ENCODE measurements at places on chromosomes 11 and 22.

DNA sequence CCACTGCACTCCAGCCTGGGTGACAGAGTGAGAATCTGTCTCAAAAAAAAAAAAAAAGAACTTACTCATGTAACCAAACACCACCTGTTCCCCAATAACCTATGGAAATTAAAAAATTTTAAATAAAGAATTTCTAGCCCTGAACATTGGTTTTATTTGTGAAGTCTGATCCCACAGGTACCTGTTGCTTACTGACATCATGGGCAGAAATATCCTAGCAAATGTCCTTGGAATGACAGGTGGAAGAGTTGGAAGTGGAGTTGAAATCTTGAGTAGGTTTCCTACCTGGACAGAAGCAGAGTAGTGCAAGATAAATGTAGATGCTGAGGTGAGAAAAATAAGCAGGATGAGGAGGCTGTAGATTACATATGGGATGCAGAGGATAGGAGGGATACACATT is 17.2 kb downstream of the CD3D start:
- DNase-seq: no peak

DNA sequence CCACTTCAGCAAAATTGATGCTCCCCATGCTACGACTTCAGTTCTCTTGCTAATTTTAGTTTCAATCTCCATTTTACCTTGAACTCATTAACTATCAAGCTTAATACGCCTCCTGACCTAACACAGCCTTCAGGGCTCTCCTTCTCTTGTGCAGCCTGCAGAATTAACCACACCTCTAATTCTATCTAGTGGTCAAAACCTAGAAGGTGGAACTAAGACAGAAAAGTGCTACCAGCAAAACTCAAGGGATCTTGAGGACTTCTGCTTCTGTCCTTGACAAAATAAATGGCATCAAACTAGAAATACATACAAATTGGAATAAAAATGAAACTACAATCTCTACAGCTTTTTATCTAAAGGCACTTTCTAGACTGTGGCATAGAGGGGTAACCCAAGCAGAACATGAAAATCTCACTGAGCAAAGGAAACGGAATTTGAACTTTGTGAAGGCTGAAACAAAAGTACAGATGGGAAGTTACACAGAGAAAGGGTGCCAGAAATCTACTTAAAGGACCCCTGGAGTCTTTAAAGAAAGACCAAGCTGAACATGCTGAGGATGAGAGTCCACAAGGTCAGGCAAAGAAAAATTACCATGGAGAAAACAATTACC is 10.7 kb downstream of the CWF19L2 start:
- no peak for DNase-seq

- no peak for DNase-seq
Observed at GRCh38 chr11:126990716-126991480, 9.7 kb downstream of the KIRREL3 start.

- DNase-seq: no peak
Observed at GRCh38 chr11:66600631-66601233, 7.7 kb downstream of the CCS start.

GRCh38 chr22:45478108-45478771 is 24.4 kb upstream of the FBLN1 start:
- no peak for DNase-seq

DNA sequence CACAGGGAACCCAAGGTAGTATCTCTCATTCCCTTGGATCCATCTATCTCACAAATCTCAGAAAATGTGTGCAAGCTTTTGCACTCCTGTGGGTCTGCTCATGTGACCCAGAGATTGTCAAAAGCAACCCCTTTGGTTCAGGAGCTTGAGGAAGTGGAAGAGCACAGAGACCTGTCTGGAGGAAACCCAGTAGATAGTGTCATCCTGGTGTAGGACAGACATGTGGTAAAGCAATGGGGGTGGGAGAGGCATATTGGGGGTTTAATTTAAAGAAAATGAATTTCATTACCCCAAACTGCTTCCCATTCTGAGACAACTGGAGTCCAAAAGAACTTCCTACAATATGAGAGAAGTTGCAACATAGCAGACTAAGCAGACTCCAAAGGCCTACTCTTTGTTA is 5.8 kb upstream of the MS4A14 start:
- no peak for DNase-seq

DNA sequence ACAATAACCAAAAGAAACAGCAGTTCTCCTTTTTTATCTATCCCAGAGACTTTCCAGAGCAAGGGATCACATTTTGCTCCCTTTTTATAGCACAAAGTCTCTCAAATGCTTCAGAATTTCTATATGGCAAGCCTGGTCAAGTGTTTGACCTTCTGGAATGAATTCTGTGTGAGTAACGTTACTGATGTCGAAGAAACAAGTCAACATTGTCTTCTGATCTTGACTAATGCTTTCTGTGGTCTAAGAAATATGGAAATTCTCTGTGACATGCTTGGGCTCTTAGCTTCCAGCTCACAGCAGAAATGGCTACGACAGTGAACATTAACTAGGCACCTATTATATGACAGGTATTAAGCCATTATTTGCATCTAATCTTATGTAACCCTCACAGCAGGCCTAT is 411.7 kb downstream of the CADM1 start:
- DNase-seq: no peak

DNA sequence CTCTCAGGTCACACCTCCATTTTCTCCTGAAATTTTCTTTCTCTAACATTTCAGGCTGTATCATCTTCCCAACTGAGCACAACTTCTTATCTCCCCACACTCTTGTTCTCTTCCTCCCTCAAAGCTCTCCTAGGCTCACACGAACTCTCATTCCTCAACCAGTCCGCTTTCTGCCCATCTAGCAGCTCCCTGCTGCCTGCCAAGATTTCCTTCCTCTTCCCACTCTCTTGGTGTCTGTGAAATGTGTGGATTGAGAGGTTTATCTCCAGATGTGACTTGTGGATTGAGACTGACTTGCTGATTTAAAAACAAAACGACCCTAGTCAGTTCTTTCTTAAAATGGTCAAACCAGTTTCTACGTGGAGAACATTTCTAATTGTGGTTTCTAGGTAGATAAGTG is 106.3 kb downstream of the MTNR1B start:
- no peak for DNase-seq

DNA sequence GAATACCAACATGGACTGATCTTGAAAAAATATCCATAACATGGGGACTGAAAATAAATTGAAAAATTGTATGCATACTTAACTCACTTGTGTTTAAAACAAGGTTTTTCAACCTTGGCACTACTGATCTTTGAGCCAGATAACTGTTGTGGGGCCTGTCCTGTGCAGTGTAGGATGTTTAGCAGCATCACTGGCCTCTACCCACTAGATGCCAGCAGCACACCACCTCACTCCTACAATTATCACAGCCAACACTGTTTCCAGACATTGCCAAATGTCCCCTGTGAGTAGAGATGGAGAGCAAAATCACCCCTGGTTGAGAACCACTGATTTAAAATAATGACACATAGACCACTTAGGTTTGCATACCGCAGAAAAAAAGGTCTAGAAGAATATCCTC is 45.0 kb upstream of the SLC1A2 start:
- DNase-seq: no peak

GRCh38 chr11:61777234-61778090 is 14.9 kb downstream of the TMEM258 start:
- DNase-seq: no peak

GRCh38 chr22:17892376-17892775 is 118.1 kb upstream of the BID start:
- DNase-seq: no peak

DNA sequence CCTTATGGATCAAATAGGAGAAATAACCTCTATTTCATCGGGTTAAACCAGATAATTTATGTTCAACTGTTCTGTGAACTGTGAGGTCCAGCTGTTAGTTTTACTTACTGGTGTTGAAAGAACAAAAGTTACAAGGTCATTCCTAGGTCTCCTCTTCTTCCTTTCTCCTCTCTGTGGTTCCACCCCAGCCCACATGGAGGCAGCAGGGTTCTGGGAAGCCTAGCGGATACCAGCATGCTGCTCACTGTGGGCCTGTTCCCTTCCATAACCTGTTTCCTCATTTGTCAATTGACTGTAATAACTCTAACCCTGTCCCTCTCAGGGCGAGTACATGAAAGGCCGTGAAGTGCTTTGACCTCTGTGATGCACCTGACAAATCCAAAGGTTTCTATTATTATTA is 27.8 kb downstream of the RELT start:
- no peak for DNase-seq

- DNase-seq: peak; percentile 23
Observed at GRCh38 chr11:133506023-133506422, 26.3 kb downstream of the OPCML start.

GRCh38 chr22:36702842-36703215 is 723 bp downstream of the CACNG2 start:
- DNase-seq: no peak

All from OCI-LY7 (cell line).